ENCODE measurements at places on chromosomes 2 and 18.

DNA sequence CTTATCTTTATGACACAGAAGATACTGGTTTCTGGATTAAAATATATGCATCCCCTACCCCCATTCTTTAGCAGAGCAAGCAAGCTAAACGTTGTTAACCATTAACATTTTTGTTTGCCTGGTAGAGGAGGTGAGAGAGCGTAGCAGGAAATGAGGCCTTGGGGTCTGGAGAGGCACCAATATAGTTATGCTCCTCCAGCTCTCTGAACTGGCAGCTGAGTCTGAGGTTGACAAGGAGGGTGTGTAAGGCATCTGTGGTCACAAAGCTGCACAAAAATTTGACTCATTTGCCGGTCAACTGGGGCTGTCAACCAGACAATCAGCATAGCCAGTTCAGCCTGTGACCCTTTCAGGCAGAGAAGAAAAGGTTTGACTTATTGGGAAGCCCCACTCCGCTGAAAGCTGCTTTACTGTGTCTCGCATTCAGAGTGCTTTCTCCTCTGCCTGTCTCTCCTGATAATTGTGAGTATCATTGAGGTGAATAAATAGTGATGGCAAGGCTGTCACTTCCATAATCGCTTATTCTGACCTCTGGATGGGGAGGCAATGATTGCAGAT lies 647.5 kb upstream of the SETBP1 start:
- no peak for DNase-seq

- no peak for DNase-seq
Measured at GRCh38 chr2:29130295-29130694, 15.1 kb downstream of the CLIP4 start.

DNA sequence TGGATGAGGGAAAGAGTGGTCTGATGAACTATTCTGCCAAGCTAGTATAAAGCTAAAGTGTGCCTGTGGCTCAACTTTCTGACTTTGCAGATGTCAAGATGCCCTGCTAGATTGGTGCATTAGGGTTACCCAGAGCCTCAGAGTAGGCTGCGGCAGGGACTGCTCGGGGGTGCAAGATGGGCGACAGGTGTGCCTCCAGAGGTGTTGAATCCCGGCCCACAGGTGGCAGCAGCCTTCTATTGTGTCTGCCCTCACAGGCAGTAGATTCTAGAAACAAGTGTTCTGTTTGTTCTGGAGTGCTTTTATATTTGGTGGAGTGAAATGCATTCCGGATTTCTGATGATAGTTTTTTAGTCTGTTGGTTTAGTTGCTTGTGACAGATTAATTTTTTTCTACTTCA lies 131.6 kb upstream of the IL1R2 start:
- peak; percentile 18 for DNase-seq

- no peak for DNase-seq
Measured at GRCh38 chr2:30784682-30785081, 22.6 kb downstream of the CAPN13 start.

DNA sequence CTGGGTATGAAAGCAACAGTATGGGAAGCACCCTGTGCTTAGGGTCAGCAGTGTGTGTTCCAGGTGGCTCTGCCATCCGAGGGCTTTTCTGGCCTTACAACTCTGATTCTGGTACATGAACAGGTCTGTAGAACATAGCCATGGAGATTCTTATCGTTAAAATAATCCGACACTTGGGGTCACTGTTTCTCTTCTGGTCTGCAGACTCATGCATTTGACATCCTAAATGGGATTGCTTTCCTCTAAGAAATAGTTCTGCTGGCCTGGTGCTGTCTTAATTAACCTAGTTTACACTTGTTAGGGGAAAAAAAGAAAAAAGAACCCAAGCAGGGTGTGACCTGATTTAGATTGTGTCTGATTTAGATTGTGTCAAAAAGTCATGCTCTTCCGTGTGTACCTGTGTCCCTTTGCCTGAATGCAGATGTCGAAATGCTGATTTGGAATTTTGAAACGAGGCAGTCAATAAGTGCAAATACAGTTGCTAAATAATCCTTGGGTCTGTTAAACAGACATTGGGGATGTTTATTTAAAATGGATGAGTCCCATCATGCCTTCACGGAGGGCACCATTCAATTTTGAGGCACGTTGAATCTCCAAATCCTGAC lies 59.6 kb downstream of the TRPM8 start:
- peak; percentile 76 for DNase-seq

DNA sequence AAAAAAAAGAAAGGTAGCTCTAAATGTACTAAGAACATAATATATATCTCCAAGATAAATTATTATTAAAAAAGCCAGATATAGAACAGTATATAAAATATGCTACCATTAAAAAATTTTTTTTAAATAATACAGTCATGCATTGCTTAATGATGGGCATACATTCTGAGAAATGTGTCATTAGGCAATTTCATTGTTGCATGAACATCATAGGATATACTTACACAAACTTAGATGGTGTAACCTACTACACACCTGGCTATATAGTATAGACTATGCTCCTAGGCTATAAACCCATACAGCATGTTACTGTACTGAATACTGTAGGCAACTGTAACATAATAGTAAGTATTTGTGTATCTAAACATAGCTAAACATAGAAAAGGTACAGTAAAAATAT lies 18.3 kb upstream of the LAPTM4A start:
- no peak for DNase-seq

- DNase-seq, result no peak
Measured at GRCh38 chr2:39504790-39505335, 67.8 kb upstream of the MAP4K3 start.

- no peak for DNase-seq
Measured at GRCh38 chr2:118773826-118774225, 73.6 kb downstream of the EN1 start.
